ENCODE measurements at places on chromosomes 5 and 9.

DNA sequence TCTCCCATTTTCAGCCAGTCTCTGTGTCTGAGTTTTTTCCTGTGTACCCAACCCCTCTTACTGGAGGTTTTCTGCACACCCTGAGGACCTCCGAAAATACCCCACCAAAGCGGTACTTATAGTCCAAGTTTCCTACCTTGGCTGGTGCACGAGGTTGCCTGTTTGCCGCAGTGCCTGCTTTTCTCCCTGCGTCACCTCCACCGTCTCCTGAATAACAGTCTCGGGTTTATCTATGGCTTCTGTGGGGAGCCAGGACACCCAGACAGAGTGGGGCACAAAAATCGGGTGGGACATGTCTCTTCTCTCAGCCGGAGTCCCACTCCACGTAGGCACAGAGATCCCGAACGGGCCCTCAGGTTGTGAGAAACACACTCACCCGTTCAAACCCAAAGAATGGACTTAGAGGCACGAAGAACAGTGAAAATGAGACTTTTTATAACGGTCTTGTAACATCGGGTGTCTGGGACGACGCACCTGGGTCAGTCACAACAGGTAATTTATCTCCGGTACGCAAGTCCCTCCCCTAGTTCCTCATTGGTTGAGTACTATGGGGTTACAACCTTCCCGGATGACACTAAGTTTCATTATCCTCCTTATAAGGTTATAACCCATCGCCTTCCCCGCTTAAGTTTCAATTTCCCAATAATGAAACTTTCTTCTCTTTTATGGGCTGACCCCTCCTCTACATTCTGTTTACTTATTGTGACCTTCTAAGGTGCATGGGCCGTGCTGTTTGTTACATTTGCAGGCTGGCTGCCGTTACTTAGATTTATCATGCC, 970.2 kb upstream of the COX7C start:
- DNase-seq = no peak

DNA sequence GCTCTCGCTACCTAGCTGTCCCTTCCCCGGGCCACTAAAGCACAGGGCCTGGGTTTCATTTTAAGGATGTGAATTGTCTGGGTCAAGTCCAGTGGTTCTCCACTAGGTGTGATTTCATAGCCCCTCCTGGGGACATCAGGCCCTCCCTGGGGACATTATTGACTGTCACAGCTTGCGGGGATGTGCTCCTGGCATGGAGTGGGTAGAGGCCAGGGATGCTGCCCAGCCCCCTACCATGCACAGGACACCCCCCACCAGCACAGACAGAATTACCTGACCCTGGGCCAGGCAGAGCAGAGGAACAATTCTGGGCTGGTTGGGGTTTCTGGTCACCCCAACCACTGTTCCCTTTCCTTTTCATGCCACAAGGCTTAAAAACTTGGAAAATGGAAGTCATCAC, 4.1 kb downstream of the FAM78A start:
- no peak for DNase-seq

- no peak for DNase-seq
Measured at GRCh38 chr5:95631991-95632675, 12.2 kb downstream of the GPR150 start.

DNA sequence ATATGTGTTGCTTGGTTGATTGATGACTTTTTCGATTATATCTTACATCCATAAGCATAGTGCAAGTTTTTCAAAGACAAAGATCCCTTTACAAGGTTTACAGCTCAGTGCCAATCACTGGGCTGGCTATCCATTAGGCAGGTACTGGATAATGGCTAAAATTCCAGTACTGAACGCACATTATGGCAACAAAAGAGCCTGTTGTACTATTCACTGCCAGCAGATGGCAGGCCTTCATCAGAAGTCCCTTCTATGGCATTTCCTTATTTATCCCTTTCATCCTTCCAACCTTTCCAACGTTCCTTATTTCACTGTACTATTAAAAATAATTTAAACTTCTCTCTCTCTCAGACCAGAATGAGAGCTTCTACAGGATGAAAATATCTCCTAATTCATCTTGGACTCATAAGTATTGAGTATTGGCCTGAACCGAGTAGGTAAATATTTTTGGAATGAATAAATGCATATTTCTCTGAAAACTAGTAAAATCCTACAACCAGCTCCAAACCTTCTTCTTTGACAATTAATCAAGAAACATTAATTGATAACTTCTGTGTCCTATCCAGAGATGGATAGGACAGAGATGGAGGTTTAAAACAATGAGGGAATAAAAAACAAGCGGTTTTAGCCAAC, 6.7 kb upstream of the WNT8A start:
- no peak for DNase-seq

- no peak for DNase-seq
Measured at GRCh38 chr5:153372425-153373129, 117.9 kb upstream of the GRIA1 start.
